ENCODE measurements at places on chromosomes 7 and 10.

DNA sequence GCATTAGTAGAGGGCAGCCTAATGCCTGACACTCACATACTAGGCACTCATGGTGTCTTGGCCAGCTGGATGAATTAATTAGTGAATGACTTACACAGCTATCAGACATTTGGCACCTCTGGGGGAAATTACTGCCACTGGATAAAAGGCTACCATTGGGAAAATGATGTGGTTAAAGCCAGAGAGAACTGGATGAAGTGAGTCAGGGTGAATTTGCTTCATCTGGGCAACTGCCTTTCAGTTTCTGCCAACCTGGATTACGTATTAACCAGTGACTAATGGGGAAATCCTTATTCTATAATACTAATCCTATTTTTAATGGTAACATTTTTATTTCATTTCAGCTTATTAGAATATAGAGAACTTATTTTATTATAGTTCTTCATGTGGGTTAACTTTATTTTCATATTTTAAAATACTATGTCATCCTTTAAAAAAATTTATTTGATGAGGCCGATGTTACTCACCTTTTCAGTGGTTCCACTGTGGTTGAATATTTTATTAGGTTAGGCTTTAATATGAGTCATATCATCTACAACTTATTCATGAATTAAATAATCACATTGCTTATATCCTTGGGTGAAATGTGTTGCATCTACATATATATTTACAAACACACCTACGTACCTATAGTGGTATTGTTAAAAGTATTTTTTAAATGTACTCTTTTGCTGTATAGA is 85.6 kb upstream of the CAPZA2 start:
- no peak for DNase-seq

- DNase-seq = no peak
These were observed 94.6 kb upstream of the SMNDC1 start for GRCh38 chr10:110399106-110399964.

DNA sequence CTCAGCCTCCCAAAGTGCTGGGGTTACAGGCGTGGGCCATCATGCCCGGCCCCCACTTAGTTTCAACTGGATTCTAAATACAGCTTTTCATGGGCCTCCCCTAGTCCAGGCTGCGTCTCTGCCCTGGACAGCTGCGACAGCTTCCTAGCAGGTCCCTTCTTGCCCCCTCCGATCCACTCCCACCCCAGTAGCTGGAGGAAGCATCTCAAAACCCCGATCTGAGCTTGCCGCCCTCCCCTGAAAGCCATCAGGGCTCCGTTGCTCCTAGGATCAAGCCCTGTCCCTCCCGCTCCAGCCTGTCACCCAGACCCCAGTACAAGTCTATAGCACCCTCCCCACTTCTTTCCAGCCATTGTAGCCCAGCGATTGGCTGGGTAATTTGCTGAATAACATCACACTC is 64.5 kb downstream of the VWA2 start:
- DNase-seq = no peak

DNA sequence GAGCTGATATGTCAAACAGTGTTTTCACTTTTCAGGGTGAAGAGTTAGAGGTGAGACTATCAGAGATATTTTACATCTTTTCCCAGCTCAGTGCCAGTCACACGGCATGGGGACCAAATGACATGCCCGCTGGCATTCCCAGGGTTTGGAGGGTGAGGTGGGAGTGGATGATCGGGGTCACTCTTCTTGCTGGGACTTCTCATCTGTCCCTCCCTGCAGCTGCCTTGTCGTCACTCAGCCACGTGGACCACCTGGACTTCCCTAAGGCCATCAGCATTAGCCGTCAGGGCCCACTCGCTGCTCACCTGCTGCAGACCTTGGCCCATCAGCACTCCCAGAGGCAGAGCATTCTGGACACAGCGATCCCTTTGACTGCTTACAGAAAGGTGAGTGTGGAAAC is 301.8 kb downstream of the DNAJB6 start:
- DNase-seq = no peak

- DNase-seq = no peak
These were observed 30.0 kb downstream of the TECTB start for GRCh38 chr10:112313234-112313633.

DNA sequence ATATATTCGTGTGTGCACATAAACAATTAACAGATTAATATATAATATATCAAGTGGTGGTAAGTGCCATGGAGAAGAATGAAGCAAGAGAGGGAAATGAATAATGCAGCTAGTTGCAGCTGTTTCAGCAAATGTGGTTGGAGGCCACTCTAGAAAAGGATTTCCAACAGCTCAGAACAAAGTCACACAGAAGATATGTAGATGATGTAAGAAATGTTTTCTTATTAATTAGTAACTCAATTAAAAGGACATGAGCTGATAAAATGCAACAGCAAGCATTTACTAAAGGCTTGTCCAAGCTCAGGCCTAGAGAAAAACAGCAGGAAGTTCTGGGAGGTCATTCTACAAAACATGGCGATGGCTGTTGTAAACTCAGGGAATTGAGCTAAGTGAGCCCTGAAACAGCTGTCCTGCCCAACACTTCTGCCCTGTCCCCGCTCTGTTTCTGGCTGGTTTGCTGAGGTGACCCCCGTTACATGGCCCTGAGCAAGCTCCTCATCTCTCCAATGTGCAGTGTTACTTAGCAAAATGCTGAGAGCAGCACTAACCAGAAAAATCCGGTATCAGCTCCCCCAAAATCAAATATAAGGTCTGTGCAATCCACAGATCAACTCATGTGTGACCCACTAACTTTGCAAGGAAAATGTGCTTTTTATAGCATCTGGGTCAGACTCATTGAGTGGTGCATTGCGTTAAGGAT is 23.4 kb upstream of the C10orf67 start:
- no peak for DNase-seq

DNA sequence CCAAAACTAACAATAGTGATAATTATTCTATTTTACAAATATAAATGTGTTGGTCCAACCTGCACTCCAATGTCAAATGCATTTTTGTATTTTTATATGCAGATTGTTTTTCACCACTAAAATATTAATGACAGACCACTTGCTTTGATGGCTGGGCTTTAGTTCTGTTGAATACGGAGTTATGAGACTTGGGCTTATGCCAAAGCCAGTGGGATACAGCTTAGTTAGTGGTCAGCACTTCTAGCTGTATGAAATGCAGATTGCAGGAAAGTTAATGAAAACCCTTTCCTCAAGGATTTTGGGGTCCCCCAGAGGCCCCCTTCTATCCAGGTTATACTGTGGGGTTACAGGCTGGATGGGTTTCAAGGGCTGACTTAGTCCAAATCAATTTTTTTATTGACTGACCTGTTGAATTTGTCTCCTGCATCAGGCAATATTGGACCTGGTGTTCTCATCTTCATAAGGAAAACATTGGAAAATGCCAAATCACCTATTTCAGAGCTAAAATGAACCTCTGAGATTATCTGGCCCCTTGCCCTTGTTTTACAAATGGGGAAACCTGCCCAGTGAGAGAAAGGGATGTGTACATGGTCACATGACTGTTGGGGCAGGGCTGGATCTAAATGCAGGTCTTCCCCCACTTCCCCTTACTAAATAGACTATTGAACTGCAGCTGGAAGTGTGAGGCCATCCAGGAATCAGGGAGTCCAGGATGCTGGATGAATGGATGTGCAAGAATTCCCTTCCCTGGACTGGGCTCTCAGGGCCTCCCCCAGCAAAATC is 1085.3 kb downstream of the KCNMA1 start:
- no peak for DNase-seq

DNA sequence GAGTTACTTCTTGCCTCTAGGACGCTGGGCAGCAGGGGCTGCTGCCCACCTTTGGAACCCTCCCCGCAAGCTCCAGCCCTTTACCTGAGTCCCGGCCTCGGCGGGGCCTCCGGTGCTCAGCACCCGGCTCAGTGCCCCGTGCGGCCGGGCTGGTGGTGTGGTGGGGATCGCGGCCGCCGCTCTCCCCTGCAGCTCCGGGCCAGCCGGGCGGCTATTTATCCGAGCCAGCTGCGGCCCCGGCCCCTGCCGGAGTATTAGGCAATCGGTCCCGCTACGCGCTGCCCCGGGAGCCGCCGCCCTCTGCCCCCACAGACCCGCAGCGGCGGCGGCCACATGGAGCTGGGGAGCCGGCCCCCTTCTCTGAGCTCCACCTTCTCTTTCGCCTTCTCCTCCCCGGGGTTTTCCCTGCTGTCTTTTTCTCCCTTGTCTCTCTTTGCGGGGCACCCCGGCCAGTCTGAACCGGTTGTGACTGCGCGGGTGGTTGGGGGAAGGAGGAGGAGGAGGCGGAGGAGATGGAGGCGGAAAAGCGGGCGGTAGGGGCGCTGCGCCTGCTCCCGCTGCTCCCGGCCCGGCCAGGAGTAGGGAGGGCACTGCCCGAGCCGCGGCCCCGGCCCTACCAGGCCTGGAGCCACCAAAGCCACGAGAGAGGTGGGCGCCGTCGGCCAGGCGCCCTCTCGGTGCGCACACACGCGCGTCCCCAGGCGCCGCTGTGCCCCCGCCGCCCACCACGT is at the start of gene SLC16A9:
Gene SLC16A9 (minus strand): TSS at position 456 of the 731 bp plus-strand sequence. CDS start 25,559 bp downstream, outside the sequence.
- DNase-seq = peak; percentile 75

DNA sequence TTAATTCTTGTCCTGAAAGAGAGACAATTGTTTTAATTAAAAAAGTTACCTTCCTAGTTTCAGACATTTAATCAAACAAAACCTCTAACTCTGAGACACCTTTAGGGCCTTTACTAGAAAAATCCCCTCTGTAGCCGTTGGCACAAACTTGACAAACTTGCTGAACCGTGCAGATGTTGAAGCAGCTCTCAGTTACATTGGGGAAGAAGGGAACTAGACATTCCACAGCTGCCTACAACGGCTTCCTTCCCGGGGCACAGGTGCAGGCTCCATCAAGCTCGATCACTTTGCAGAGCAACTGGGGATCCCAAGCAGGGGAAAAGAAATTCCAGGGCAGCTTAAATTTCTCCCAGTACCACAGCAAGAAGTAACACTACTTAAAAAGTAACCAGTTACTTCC is 141.3 kb downstream of the SKAP2 start:
- DNase-seq = no peak

DNA sequence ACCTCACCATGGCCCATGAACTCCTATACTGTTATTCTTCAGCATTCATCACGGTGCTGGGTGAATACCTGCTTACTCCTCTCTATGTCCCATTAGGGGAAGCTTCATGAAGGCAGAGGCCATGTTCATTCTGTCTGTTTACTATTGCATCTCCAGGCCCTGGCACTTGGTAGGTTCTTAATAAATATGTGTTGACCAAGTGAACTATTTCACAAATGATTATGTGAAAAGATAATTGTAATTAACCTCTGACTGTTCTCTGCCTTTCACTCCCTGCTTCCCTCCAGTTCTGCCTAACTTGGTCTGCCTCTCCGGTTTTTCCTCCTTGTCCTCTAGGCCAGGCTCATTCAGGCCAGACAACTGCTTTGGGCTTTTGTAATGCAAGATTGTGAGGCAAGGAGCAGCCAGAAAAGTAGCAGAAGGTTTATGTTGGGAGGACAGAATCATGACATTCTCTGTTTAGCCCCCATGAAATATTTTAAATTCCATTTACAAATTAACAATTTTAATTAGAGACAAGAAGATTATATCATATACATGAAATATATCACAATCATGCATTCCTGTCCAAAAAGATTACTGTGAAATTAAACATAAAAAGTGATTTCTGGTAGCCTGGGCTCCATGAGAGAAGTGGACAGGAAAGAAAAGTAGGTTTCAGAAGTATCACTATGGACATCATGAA is 42.1 kb upstream of the PLXNA4 start:
- no peak for DNase-seq

DNA sequence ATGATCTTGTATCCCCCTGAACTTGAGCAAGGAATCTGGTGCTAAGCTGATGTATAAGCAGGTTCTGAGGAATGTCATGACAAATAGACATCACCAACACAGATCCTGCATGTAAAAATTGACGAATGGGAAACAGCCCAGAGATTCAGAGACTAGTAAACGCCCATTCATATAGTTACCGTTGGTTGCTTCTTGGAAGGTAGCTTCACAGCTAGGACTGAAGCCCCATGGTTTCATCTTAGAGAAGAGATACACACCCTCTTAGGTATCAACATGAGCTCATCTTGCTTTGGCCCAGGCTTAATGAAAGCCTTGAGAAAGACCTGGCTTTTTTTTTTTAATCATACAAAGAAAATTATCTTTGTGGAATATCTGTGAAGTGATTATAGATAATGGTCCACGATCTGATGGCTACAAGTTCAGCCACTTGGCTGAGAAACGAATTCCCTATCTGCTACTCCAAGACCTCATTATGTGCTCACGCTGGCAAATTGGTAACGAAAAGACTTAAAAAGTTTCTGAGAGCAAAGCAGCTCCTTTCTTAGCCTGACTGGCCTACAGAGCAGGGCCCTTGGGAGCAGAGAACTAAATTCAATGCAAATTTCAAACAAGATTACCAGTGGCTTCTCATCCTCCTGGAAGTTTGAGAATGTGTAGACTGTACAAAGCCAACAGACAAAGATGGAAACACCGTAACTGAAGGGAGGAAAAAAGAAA is 181.1 kb downstream of the NRP1 start:
- no peak for DNase-seq

Data from BE2C (cell line).